Right lobe of liver (tissue), 6 donors: ENCODE measurements at places on chromosomes 3 and 15. TPM values are rescaled to one million over a fixed set of nuclear protein-coding genes. Genes with fewer than 3 reads are reported as not detected.

DNA sequence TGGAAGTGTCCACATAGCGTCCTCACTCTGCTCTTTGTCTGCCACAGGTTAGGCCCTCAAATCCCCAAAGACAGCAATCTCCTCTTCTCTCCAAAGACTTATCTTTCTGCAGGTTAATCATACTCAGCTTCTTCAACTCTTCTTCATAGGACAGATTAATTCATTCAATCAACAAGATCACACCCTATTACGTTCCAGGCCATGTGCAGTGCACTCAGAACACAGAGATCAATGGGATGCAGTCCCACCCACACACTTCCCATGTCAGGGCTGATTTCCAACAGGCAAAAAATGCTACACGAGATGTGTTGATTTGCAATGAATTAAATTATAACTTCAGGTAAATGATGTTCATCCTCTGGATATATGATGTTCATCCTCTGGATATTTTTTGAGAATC is 33.5 kb upstream of the ZNF639 start:
- no peak for DNase-seq
- H3K27me3 ChIP-seq, result no peaks in the 10 kb centered on the region
- H3K36me3 ChIP-seq, result no peaks in the 10 kb centered on the region
- H3K4me3 ChIP-seq, result no peak overlapping the region
- H3K27ac ChIP-seq, result no peak overlapping the region

The PROS1 gene
- total RNA-seq, result 190 TPM

GRCh38 chr3:190877925-190878324 is 15.4 kb upstream of the GMNC start:
- no peak overlapping the region for H3K27ac ChIP-seq
- H3K4me3 ChIP-seq, result no peak overlapping the region
- H3K27me3 ChIP-seq, result no peaks in the 10 kb centered on the region
- H3K4me1 ChIP-seq, result no peaks in the 10 kb centered on the region
- H3K36me3 ChIP-seq, result no peaks in the 10 kb centered on the region

DNA sequence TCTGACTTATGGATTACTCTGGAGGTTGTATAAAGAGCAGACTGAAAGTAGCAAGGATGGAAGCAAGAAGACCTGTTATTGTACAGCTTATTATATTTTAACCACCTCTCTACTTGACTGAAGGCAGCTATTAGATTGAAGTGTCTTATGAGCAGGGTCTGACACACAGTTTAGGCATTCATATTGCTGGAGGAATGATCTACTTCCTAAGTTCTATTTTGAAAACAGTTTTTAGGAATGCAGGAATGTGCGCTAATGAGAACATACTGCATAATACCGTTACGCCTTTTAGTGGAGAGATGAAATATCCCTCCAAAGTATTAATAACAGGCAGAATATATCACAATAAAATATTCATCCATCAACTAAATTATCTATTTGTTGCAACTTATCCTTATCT is 193.3 kb downstream of the ISL2 start:
- no peak for DNase-seq
- no peak overlapping the region for H3K4me3 ChIP-seq
- no peak overlapping the region for H3K27ac ChIP-seq
- H3K4me1 ChIP-seq, result no peaks in the 10 kb centered on the region
- H3K27me3 ChIP-seq, result no peaks in the 10 kb centered on the region

DNA sequence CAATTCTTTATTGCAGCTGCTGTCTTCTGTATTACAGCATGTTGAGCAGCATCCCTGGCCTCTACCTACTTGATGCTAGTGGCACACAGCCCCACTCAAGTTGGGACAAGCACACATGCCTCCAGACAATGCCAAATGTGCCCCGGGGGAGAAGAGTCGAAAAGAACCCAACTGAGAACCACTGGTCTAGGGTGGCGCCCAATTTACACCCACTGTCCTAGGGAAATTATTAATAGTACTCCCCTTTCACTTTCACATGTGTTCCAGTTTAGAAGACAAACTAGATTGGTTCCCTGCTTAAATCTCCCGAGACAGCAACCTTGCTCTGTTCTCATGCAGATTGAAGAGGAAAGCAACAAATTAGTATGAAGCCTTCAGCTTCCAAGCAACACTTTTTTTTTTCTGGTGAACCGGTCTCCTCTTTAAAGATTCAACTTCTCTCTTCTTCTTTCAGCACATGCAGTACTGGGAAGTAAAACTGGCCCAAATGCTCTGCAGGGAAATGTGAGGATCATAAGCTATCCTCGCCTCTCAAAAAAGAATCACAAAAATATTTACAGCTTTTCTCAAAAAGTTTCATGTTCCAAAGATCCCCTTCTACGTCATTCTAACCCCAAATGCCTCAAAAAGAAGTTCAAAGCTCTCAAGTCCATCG is 823.9 kb upstream of the CFAP20DC start:
- no peaks in the 10 kb centered on the region for H3K4me1 ChIP-seq
- H3K36me3 ChIP-seq, result no peaks in the 10 kb centered on the region
- no peak overlapping the region for H3K27ac ChIP-seq
- H3K4me3 ChIP-seq, result no peak overlapping the region
- H3K27me3 ChIP-seq, result no peaks in the 10 kb centered on the region
